ENCODE measurements at places on chromosomes 12 and 14. TPM values are rescaled to one million over a fixed set of nuclear protein-coding genes. Genes with fewer than 3 reads are reported as not detected.
A peak's percentile ranks its signal among the peaks of the same experiment; 100 is the strongest.

GRCh38 chr12:33795536-33795935 lies 226.8 kb upstream of the ALG10 start:
- H3K4me1 ChIP-seq: no peaks in the 10 kb centered on the region
- no peak overlapping the region for H3K27ac ChIP-seq
- H3K36me3 ChIP-seq: no peaks in the 10 kb centered on the region
- H3K27me3 ChIP-seq: no peaks in the 10 kb centered on the region
- H3K4me3 ChIP-seq: no peak overlapping the region
- no peak for DNase-seq

- no peaks in the 10 kb centered on the region for H3K36me3 ChIP-seq
- DNase-seq: no peak
- no peak overlapping the region for H3K27ac ChIP-seq
- no peaks in the 10 kb centered on the region for H3K4me1 ChIP-seq
Observed at GRCh38 chr12:127621366-127621765, 645.6 kb upstream of the TMEM132C start.

DNA sequence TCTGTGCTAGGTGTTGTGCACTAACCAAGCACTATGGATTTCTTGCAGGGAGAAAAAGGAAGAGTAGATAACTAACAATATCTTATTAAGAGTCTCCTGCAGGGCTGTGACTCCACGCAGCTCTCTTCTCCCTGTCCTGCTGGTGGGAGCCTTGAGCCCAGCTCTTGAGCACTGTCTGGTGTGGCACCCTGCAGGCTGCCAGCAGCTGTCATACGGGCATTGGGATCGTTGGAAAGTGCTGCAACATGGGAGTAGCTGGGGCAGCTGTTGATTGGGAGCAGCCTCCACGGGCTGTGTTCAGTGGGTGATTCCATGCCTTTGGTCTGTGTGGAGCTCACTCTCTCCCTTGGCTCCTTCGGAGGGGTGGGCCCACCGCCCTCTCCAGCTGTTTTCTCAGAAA lies 125.3 kb downstream of the FBXL14 start:
- no peaks in the 10 kb centered on the region for H3K4me1 ChIP-seq
- no peak overlapping the region for H3K27ac ChIP-seq
- DNase-seq: no peak
- H3K27me3 ChIP-seq: no peaks in the 10 kb centered on the region
- H3K36me3 ChIP-seq: no peaks in the 10 kb centered on the region

GRCh38 chr12:74105434-74105833 lies 432.2 kb upstream of the ATXN7L3B start:
- no peak overlapping the region for H3K4me3 ChIP-seq
- H3K27ac ChIP-seq: no peak overlapping the region
- no peak for DNase-seq
- no peaks in the 10 kb centered on the region for H3K4me1 ChIP-seq
- no peaks in the 10 kb centered on the region for H3K27me3 ChIP-seq

DNA sequence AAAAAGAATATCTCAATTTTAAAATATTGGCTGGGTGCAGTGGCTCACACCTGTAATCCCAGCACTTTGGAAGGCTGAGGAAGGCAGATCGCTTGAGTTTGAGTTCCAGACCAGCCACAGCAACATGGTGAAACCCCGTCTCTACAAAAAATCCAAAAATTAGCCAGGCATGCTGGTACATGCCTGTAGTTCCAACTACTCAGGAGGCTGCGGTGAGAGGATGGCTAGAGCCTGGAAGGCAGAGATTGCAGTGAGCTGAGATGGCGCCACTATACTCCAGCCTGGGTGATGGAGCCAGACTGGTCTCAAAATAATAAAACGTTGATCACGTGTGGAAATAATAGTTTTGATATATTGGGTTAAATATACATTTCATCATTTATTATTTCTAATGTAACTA lies 5.7 kb downstream of the MTRFR start:
- H3K27ac ChIP-seq: no peak overlapping the region
- H3K27me3 ChIP-seq: no peaks in the 10 kb centered on the region
- DNase-seq: no peak
- no peaks in the 10 kb centered on the region for H3K4me1 ChIP-seq
- H3K36me3 ChIP-seq: no peaks in the 10 kb centered on the region
- H3K4me3 ChIP-seq: no peak overlapping the region

DNA sequence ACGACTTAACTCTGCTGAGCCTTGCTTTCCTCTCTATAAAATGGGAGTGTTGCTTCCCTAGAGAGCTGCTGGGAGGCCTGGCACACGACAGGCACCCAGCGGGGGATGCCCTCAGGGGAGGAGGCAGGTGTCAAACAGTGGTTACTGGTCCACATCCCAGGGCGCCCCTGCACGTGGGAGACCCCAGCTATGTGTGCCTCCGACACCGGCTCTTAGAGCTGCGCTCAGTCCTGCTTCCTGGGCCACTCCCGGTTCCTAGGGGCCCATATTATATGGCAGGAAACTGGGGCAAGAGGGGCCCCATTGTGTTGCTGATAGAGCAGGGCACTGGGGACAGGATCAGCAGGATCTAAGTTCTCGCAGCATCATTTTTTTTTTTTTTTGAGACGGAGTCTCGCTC lies 47.3 kb downstream of the CHGA start:
- H3K27ac ChIP-seq: peak overlapping the region; percentile 33
- no peaks in the 10 kb centered on the region for H3K27me3 ChIP-seq
- DNase-seq: no peak
- H3K4me3 ChIP-seq: no peak overlapping the region

- peaks cover 5% of the 10 kb centered on the region for H3K36me3 ChIP-seq
- no peak for DNase-seq
- H3K4me3 ChIP-seq: peak overlapping the region; percentile 86
- no peaks in the 10 kb centered on the region for H3K27me3 ChIP-seq
- H3K27ac ChIP-seq: peak overlapping the region; percentile 91
Observed at GRCh38 chr12:71664411-71665089, 449 bp downstream of the THAP2 start.

DNA sequence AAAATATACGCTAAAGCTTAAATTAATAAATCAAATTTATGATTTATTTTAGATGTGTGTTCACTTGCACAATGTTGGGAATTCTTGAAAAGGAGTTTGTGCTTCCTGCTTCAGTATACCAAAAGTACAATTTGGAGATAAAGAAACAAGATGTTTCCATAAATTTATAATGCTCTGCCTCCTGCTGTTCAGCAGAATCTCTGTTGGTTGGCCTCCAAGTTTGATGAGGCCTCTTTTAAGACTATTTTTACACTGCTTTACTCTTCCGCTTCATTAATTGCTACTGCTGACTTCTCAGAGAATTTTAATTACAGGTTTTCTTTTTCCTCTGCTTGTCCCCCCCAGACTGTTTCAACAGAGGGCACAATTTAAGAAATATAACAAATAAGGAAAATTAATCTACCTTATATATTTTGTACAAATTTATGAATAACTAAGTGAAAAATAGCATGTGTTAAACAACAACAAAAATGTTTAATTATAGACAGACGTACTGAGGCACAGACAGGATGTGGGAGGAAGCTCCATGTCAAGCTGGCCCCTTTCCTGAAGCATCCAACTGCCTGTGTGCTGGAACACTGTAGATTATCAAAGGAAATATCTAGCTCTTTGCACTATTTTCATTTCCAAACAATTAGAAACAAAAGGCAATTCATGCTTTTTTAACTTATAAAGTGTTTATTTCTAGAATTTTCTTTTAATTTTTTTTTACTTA lies 83.9 kb downstream of the PIK3C2G start:
- H3K4me3 ChIP-seq: no peak overlapping the region
- no peak overlapping the region for H3K27ac ChIP-seq
- DNase-seq: no peak
- H3K27me3 ChIP-seq: no peaks in the 10 kb centered on the region
- no peaks in the 10 kb centered on the region for H3K4me1 ChIP-seq

DNA sequence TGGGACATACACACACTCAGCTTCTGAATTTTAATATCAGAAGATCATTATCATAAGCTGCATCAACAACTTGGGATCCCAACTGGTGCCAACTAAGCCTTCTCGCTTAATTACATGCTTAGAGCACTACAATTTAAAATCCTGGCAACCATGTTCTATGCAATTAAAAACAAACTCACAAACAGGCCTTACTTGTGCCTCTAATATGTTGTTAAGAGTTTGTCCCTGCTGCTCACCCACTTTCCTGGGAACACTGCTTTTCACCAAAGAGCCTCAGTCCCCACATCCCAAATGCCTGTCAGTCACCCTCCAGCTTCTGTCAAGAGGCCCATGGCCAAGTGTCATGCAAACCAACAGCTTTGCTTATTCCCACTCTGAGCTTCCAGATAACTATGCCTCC lies 69.7 kb downstream of the TTC9 start:
- H3K27ac ChIP-seq: no peak overlapping the region
- no peaks in the 10 kb centered on the region for H3K36me3 ChIP-seq
- H3K27me3 ChIP-seq: no peaks in the 10 kb centered on the region
- DNase-seq: no peak
- no peaks in the 10 kb centered on the region for H3K4me1 ChIP-seq

DNA sequence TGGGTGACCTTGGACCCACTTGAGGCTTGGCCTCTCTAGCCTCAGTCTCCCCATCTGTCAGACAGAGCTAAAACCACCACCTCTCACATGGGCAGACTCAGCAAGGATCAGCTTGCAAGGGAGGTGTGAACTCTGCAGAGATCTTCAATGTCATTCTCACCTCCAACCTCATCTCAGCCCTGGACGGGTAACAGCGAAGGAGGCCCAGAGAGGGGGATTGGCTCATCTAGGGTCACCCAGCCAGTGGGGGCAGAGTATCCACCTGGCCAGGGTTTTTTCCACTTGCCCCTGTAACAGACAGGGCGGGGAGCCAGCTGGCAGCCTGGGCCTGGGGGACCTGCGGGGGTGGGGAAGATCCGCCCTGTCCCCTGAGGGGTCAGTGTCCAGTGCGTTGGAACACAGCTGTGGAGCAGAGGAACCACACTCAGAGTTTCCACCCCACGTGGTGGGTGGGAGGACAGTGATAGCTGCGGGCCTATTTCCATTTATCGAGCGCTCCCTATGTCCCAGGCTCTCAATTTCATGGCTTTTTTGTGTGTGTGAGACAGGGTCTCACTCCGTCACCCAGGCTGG lies 27.4 kb downstream of the DTX1 start:
- DNase-seq: no peak
- H3K36me3 ChIP-seq: no peaks in the 10 kb centered on the region

DNA sequence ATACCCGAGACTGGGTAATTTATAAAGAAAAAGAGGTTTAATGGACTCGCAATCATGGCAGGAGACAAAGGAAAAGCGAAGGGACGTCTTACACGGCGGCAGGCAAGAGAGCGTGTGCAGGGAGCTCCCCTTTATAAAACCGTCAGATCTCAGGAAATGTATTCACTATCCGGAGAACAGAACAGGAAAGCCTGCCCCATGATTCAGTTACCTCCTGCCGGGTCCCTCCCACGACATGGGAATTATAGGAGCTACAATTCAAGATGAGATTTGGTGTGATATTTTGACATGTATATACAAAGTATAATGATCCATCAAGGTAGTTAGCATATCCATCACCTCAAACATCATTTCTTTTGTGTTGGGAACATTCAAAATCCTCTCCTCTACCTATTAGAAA lies 2.3 kb upstream of the CDCA4 start:
- no peak overlapping the region for H3K27ac ChIP-seq
- H3K4me3 ChIP-seq: no peak overlapping the region
- DNase-seq: no peak
- H3K4me1 ChIP-seq: peaks cover 4% of the 10 kb centered on the region

- no peaks in the 10 kb centered on the region for H3K4me1 ChIP-seq
- no peaks in the 10 kb centered on the region for H3K36me3 ChIP-seq
- H3K27ac ChIP-seq: peak overlapping the region; percentile 95
- H3K27me3 ChIP-seq: no peaks in the 10 kb centered on the region
- peak; percentile 46 for DNase-seq
Observed at GRCh38 chr12:19131025-19131444, 1.5 kb downstream of the PLEKHA5 start.

DNA sequence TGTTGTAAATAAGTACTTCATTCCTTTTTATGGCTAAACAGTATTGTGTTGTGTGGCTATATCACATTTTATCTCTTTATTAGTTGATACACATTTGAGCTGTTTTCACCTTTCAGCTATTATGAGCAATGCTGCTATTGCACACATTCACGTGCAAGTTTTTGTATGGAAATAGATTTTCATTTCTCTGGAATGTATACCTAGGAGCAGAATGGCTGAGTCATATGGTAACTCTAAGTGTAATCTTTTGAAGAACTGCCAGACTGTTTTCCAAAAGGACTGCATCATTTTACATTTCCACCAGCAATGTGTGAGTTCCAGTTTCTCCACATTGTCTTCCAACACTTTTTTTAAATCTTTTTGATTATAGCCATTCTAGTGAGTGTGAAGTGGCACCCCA lies 134.0 kb downstream of the SRGAP1 start:
- H3K4me1 ChIP-seq: no peaks in the 10 kb centered on the region
- DNase-seq: no peak
- H3K4me3 ChIP-seq: no peak overlapping the region
- H3K27ac ChIP-seq: no peak overlapping the region
- H3K27me3 ChIP-seq: no peaks in the 10 kb centered on the region
- H3K36me3 ChIP-seq: no peaks in the 10 kb centered on the region

DNA sequence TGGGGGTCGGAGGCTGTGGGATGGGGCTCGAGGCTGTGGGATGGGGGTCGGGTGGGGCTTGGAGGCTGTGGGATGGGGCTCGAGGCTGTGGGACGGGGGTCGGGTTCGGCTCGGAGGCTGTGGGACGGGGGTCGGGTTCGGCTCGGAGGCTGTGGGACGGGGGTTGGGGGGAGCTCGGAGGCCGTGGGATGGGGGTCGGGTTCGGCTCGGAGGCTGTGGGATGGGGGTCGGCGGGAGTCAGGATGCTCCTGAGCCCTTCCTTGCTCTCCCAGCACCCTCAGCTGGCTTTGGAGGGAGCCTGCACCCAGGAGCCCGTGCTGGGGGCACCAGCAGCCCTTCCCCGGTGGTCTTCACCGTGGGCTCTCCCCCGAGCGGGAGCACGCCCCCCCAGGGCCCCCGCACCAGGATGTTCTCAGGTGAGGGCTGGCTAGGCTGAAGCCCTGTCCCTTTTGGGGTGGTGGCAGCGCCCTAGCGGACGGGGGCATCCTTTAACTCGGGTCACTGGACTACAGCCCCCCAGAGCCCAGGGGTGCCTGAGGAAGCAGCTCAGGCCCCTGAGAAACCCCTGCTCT lies 11.9 kb upstream of the PUS1 start:
- no peaks in the 10 kb centered on the region for H3K4me1 ChIP-seq
- no peak overlapping the region for H3K4me3 ChIP-seq
- no peaks in the 10 kb centered on the region for H3K27me3 ChIP-seq
- no peaks in the 10 kb centered on the region for H3K36me3 ChIP-seq
- DNase-seq: peak; percentile 42

- H3K27ac ChIP-seq: no peak overlapping the region
- no peaks in the 10 kb centered on the region for H3K27me3 ChIP-seq
- H3K4me3 ChIP-seq: no peak overlapping the region
- DNase-seq: no peak
Observed at GRCh38 chr12:97940629-97941028, 478.0 kb downstream of the RMST start.

GRCh38 chr12:30425445-30425844 lies 270.2 kb downstream of the IPO8 start:
- H3K27ac ChIP-seq: no peak overlapping the region
- H3K4me1 ChIP-seq: no peaks in the 10 kb centered on the region
- no peak for DNase-seq

The TAS2R42 gene
- total RNA-seq: not detected

The TCL1B gene
- not detected for total RNA-seq

The REP15 gene
- 0.75 TPM for total RNA-seq

The COCH gene
- not detected for total RNA-seq

The CD4 gene
- 35.6 TPM for total RNA-seq

The AQP6 gene
- 0.34 TPM for total RNA-seq

The CCDC197 gene
- total RNA-seq: not detected

The CD163 gene
- 120 TPM for total RNA-seq

All from right lobe of liver (tissue), 6 donors.